ENCODE measurements at places on chromosomes 7 and 10.

GRCh38 chr10:95650232-95650631, 6.3 kb downstream of the ALDH18A1 start:
- DNase-seq = no peak

- peak; percentile 74 for DNase-seq
Observed at GRCh38 chr7:151315038-151315655, 26.5 kb upstream of the NUB1 start.

DNA sequence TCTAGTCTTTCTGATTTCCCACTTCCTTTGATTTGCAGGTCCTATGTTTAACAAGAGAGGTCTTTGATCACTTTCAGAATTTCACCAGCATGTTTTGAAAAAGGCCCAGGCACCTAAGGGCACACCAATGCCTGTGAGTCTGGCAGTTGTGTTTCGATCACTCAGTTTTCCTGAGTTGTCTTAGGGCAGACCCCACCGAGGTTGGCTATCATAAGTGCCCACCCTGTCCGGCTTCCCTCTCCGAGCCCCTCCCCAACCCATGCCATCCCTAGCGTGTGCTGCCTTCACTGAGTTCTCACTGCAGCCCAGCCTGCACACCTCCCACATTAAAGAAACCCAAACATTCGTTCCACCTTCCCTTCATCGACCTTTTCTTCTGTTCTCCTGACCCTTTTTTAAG, 257.9 kb downstream of the GRID1 start:
- DNase-seq = no peak

DNA sequence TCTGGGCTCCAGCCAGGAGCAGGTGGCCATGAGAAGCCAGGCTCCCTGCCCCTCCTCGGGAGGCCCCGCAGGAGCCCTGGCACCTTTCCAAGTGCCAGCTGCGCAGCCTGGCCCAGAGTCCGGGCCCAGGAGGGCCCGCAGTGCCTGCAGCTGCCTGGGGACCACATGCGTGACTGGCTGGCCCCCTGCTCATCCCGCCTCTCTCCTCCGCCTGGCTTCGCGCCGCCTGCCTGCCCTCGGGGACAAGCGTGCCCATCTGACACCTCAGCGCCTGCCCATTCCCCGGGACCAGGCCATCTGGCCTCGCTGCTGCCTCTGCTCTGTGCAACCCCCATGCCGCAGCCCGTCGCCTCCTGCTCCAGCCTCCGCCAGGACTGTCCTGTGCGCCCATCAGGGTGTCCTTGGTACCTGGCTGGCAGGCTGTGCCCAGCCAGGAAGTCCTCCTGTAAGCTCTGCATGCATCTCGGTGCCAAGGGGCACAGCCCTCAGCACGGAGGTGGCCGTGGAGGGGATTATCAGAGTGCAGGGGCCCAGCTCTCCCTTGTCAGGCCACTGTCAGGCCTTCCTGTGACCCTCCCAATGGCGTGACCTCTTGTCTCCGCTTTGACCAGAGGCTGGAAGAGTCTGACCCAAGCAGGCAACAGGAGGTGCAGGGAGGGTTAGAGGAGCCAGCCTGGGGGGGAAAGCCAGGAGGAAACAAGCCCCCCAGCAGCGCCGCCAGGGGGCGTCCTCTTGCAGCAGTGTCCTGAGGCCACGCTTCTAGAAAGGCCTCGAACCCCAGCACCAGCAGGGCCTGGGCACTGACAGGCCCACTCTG, 50.5 kb downstream of the TMEM209 start:
- DNase-seq = no peak

- DNase-seq = no peak
Observed at GRCh38 chr7:67553378-67553777, 556.7 kb downstream of the TYW1 start.

GRCh38 chr7:22799633-22800032, 23.0 kb downstream of the TOMM7 start:
- DNase-seq = no peak

DNA sequence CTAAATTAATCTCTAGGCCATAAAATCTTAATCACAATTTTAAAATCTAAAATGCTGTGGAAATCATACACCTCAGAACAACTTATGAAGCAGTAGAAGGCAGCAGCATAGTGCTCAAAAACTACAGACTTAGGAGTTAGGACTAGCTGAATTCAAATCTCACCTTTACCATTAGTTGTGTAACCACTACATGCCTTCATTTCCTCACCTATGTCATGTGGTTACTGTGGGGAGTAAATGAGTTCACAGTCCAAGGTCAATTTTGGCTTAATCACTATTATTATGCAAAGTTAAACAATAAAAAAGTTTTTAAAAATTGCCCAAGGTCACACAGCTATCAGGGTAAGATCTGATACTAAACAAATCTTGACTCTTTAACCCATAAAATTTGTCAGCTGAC, 37.0 kb downstream of the SNX13 start:
- DNase-seq = no peak

DNA sequence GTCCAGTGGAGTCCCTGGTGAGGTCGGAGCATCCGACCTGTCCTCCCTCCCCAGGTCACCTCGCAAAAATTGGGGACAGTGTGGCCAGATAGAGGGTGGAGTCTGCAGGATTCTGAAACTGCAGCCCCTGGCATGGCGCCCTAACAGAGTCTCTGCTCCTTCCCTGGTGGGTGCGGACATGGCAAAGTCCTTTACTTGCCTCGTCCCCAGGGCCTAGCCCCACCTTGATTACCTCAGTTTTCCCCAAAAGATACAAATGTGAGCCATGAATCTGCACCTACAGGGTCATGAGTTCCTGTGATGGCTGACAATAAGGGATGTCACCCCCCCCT, 47.7 kb downstream of the NPVF start:
- no peak for DNase-seq

DNA sequence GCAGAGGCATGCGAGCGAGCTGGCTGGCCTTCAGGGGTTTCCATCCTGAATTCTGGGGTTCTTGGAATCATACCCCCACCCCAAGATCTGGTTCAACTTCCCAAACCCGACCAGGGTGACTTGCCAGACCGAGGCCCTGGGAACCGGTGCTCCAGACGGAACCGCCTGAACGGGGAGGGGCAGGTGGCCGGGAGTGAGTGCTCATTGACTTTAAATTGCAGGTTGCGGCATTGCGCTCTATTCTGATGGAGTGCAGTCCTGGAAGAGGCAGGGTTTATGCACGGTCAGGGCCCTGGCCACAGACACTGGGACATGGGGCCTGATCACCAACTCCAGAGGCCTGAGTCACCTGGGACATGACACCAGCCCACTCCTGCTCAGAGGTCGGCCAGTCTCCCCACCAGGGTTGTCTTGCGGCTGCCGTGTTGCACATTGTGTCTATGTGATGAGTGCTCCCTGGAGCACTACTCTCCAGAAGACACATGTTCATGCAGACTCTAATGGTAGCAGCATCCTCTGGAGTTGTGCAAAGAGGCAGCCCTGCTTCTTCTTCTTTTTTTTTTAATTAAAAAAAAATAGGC, 5.8 kb upstream of the DDIT4 start:
- DNase-seq = no peak

GRCh38 chr7:68733219-68734153, 864.8 kb upstream of the AUTS2 start:
- DNase-seq = no peak

- DNase-seq = no peak
Observed at GRCh38 chr10:6195376-6195775, 7.4 kb upstream of the PFKFB3 start.

GRCh38 chr7:7614018-7614741, 26.4 kb upstream of the UMAD1 start:
- no peak for DNase-seq

DNA sequence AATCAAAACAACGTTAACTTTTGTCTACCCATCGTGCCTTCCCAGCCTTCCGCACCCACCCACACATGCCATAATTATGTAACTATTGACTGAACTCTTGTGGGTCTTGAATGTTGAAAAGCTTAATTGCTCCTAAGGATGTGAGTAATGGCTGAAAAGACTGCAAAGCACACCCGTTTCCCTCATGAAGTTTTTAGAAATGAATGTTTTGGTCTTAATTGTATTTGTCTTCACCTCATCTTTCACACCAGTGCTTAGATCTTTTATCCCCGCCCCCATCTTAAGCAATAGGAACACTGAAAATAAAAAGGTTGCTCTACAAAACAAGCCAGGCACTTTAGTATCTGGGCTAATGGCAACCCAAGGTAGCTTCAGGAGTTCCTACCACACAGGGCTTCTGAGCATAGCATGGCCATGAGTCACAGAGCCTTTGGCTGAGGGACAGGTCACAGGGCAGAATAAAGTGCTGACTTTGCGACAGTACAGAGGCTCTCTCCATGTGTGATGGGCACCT, 690.5 kb downstream of the PARD3 start:
- no peak for DNase-seq

- peak; percentile 30 for DNase-seq
Observed at GRCh38 chr7:39746103-39746819, 122.9 kb downstream of the RALA start.

GRCh38 chr7:108627476-108628051, 57.9 kb downstream of the DNAJB9 start:
- no peak for DNase-seq

- DNase-seq = no peak
Observed at GRCh38 chr7:19369182-19369581, 224.0 kb upstream of the FERD3L start.

- no peak for DNase-seq
Observed at GRCh38 chr10:3595736-3596135, 189.3 kb downstream of the KLF6 start.

DNA sequence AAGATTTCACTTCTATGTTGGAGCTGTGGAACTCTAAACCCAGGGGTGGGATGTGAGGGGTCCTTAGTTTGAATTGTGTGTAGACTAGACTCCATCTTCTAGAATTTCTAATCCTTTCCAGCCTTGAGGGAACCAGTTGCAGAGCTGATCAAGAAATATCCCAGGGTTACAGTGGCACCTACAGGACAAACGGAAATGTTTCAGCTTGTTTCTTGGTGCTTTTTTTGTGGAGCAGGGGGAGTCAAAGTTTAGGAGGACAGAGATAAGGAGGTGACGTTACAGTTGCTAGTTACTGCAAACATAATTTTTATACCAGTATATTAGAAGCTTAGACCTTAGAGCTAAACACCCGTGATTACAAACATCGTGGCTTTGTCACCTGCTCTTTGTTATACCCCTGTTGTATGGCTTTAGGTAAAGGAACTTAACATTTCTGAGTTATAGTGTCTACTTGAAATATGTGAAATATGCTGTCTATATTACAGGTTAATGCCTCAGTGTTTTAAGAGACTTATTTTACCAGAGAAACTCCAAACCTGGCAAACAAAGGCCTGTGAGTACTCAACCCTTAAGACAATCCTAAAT, 84.5 kb upstream of the DYNC1I1 start:
- no peak for DNase-seq

DNA sequence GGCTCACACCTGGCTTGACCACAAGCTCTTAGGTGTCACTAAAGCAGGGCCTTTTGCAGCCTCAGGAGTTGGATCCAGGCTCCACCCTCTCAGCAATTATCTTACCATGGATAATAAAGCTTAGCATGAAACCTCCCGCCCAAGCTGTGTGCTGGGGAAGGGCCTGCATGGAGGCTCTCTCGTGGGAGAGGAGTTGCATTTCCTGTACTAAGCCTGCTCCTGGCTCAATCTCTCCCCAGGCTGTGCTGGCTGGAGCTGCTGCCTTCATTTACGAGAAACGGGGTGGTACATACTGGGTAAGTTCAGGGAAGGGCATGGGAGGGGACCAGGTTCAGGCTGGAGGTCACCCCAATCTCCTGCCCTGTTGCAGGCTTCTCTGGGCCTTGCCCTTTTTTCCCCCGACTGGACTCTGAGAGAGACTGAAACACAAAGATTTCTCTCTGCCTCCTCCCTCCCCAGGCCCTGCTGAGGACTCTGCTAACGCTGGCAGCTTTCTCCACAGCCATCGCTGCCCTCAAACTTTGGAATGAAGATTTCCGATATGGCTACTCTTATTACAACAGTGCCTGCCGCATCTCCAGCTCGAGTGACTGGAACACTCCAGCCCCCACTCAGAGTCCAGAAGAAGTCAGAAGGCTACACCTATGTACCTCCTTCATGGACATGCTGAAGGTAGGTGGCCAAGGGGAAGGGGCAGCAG, 2.7 kb downstream of the TMEM176A start:
- DNase-seq = no peak

DNA sequence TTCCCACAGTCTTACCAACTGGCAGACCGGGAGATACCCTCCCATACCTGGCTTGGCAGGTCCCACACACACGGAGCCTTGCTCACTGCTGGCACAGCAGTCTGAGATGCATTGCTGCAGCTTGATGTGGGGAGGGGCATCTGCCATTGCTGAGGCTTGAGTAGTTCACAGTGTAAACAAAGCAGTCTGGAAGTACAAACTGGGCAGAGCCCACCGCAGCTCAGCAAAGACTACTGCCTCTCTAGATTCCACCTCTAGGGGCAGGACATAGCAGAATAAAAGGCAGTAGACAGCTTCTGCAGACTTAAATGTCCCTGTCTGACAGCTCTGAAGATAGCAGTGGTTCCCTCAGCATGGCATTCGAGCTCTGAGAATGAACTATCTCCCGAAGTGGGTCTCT, 69.6 kb upstream of the RELN start:
- no peak for DNase-seq

- no peak for DNase-seq
Observed at GRCh38 chr7:96701258-96701657, 8.4 kb downstream of the SEM1 start.

- no peak for DNase-seq
Observed at GRCh38 chr10:77016278-77016815, 621.3 kb downstream of the KCNMA1 start.

- no peak for DNase-seq
Observed at GRCh38 chr7:117203205-117203604, 119.7 kb downstream of the WNT2 start.

DNA sequence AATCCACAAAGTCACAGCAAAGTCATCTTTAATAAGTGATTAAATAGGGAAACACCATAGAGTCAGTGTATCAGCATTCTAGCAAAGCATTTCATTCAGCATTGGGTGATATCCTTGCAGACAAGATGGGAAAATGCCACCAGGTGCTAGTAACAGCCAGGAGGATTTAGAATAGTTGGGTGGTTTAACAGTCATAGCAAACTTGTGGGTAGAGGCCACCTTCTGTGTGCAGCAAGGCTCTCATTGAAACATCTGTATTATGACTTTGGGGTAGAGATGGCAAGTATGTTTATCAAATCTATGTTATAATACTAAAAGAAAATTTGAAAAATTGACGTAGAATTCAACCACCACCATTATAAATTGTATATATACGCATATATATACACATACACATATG, 26.4 kb upstream of the ADO start:
- DNase-seq = no peak

DNA sequence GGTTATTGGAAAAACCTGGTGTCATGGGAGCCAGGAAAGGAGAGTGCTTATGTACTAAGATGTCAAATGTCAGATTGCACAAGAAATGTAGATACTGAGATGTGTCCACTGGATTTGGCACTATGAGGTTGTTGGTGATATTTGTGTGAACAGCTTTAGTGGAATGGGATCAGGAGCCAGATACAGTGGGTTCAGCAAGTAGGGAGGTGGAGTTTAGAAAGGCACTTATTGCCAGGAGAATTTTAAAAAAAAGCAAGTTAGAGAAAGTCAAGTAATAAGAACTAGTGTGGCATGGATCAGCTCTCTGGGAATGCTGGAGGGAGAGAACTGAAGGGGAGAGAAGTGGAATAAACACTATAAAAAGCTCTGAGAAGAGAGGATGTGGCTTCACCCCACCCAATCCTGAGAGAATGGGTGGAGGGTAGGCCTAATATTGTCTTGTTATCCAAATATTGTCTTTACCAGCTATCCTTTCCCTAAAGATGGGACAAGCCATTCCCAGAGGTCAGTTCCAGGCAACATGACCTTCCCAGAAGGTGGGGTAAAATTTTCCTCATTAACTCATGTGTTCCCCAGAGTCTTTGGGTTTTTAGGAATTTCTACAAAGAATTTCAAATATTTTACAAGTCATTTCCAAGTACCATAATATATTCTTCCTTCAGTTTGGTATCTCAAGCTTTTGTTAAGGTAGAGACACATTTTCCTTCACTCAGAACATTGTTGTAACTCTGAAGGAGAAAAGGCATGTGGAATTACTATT, 42.3 kb downstream of the ENTPD1 start:
- no peak for DNase-seq
